MCF 10A (cell line): ENCODE measurements at places on chromosomes 3 and 15. TPM values are rescaled to one million over a fixed set of nuclear protein-coding genes. Genes with fewer than 3 reads are reported as not detected.

DNA sequence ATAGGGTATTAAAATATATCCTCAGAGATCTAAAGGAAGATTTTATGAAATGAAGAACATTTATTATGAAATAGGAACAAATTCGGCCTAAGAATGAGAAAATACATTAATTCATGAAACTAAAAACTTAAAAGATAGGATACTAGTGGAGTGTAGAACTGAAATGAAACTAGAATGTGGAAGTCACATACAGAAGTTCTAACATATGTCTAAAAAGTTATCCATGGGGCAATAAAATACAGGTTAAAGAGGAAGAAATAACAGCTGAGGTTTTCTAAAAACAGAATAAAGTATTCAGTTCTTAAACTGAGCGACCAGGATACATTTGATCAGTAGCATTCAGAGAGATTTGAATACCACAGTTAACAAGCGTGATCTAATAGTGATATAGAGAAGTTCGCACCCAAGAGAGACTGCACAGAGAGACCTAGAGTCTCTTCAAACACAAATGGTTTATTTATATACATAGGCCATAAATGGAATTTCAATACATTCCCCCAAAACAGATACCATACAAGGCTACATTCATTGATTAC lies 85.9 kb downstream of the FEZF2 start:
- H3K4me1 ChIP-seq: no peaks in the 10 kb centered on the region
- no peaks in the 10 kb centered on the region for H3K27me3 ChIP-seq
- H3K4me3 ChIP-seq: no peak overlapping the region
- no peak overlapping the region for H3K27ac ChIP-seq

The NR2E3 gene
- total RNA-seq: 0.49 and 0.56 TPM in 2 replicates

DNA sequence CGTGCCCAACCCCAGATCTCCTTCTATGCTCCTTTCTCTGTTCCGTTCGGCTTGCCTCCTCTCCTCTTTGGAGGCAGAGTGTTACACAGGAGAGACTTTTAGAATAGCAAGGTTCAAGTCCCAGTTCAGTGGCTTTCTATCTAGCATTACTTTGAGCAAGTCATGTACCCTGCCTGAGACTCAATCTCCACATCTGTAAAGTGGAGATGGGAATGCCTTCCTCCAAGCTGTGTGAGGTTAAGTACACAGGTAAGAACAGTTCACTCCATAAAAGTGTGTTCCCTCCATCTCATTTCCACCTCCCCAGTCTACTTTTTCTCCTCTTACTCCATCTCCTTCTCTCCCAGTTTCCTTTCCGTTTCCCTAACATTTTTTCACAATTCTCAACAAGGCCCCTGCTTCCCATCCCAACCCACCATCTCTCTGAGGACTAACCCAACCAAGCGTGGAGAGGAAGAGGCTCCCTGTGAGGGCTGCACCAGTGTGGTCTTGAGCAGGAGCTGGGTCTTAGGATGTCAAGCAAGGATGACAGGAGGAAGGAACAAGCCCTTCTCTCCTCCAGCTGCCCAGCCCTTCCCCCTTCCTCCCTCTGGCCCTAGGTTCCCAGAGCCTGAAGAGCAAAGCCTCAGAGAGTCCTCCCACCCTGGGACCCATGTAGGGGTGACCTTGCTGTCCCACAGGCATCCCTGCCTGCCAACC lies 6.4 kb downstream of the ATP8B4 start:
- no peak overlapping the region for H3K4me3 ChIP-seq
- no peak for DNase-seq
- H3K27ac ChIP-seq: no peak overlapping the region
- peaks cover 18% of the 10 kb centered on the region for H3K4me1 ChIP-seq

- no peak overlapping the region for H3K27ac ChIP-seq
- no peak for DNase-seq
- H3K36me3 ChIP-seq: no peaks in the 10 kb centered on the region
- no peaks in the 10 kb centered on the region for H3K27me3 ChIP-seq
- H3K4me1 ChIP-seq: no peaks in the 10 kb centered on the region
Observed at GRCh38 chr15:88703533-88703932, 64.7 kb downstream of the ISG20 start.

DNA sequence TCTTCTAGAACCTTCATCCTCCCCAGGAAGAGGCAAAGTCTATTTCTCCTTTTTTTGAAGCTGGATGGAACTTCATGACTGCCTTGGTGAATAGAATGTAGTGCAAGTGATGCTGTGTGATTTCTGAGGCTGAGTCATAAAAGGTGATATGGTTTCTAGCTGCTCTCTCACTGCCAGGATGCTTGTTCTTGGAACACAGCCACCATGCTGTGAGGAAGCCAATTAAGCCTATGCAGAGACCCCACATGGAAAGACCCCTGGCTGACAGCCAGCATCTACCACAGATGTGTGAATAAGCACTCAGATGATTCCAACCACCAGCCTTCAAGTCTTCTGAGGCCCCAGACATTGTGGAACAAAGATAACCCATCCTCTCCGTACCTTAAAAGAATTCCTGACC lies 57.0 kb downstream of the ISL2 start:
- H3K36me3 ChIP-seq: peaks cover 6% of the 10 kb centered on the region
- no peaks in the 10 kb centered on the region for H3K4me1 ChIP-seq
- H3K27me3 ChIP-seq: no peaks in the 10 kb centered on the region
- no peak overlapping the region for H3K27ac ChIP-seq
- no peak overlapping the region for H3K4me3 ChIP-seq

DNA sequence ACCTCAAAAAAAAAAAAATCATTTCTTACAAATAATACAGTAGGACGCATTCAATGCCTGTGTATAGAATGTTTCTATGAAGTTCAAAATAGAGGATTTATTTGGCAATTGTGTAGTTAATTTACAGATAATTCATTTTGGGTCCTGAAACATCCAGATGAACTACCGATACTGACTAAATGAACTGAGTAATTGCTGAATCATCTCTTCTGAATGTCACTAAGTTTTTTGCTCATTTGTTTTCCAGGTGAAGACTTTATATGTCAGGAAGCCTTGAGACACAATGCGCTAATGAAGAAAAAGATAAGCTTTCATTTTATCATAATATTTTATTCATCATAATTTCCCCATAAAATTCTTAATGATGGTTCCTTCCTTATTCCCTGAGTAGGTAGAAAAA lies 39.7 kb downstream of the PCOLCE2 start:
- H3K36me3 ChIP-seq: no peaks in the 10 kb centered on the region
- no peak for DNase-seq
- no peaks in the 10 kb centered on the region for H3K27me3 ChIP-seq

- peak; percentile 94 for DNase-seq
- H3K36me3 ChIP-seq: peaks cover 6% of the 10 kb centered on the region
- H3K27me3 ChIP-seq: no peaks in the 10 kb centered on the region
- peak overlapping the region; percentile 68 for H3K4me3 ChIP-seq
- H3K27ac ChIP-seq: peak overlapping the region; percentile 97
- H3K4me1 ChIP-seq: peaks cover 25% of the 10 kb centered on the region
Observed at GRCh38 chr3:112074616-112075497, 11.3 kb upstream of the C3orf52 start.

- H3K27ac ChIP-seq: no peak overlapping the region
- no peak overlapping the region for H3K4me3 ChIP-seq
- no peak for DNase-seq
- H3K4me1 ChIP-seq: no peaks in the 10 kb centered on the region
- no peaks in the 10 kb centered on the region for H3K36me3 ChIP-seq
- H3K27me3 ChIP-seq: peaks cover 12% of the 10 kb centered on the region
Observed at GRCh38 chr3:140432229-140432669, 245.6 kb upstream of the TRIM42 start.

The HRH1 gene
- total RNA-seq: 11.0 and 14.8 TPM in 2 replicates

The KNG1 gene
- not detected in 2 replicates for total RNA-seq

The CORO2B gene
- total RNA-seq: 0.47 and 0.79 TPM in 2 replicates

The EMC7 gene
- 98.2 and 134 TPM in 2 replicates for total RNA-seq

The PTPN23 gene
- 44.5 and 46.9 TPM in 2 replicates for total RNA-seq

The RETNLB gene
- total RNA-seq: not detected in 2 replicates

The POLQ gene
- total RNA-seq: 4.1 and 5.8 TPM in 2 replicates
